Activated naive CD8-positive, alpha-beta T cell treated with anti-CD3 and anti-CD28 coated beads for 36 hours (primary cell): ENCODE measurements at places on chromosomes 6 and 20.
A peak's percentile ranks its signal among the peaks of the same experiment; 100 is the strongest.

DNA sequence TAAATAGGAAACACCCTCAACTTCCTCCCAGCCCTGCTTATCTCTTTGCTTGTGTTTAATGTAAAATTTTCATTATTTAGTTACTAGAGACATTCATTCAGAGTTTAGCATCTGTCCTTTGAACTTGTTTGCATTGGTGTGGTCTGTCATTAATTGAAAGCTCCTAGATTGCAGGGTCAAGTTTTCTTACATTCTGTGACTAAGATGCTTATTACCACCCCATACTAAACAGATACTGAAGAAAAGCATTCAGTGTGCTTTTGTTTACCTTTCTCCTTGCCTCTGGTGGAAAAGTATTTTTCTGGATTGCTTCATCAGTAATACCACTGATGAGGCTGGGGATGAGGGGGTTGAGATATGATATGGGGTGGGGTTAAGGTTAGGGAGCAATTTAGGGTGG, 199.0 kb downstream of the SAMD5 start:
- no peak for DNase-seq

GRCh38 chr20:1397710-1398109, 4.9 kb upstream of the FKBP1A start:
- no peak for DNase-seq

DNA sequence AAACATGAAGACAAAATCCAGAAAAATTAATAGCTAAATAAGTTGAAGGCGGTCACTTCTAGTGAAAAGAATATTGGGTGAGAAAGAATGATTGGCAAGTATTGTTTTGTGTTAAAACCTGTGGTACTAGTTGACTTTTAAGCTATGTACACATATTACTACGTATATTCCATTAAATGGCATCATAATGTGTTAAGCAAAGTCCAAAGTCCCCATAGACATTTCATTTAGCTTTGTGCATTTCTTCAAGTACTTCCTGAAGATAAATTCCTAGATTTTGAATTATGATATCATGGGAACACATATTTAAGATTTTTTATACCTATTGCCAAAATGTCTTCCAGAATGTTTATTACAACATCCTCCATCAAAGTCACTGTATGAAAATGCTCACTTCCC, 272.7 kb upstream of the IRAK1BP1 start:
- DNase-seq = no peak

DNA sequence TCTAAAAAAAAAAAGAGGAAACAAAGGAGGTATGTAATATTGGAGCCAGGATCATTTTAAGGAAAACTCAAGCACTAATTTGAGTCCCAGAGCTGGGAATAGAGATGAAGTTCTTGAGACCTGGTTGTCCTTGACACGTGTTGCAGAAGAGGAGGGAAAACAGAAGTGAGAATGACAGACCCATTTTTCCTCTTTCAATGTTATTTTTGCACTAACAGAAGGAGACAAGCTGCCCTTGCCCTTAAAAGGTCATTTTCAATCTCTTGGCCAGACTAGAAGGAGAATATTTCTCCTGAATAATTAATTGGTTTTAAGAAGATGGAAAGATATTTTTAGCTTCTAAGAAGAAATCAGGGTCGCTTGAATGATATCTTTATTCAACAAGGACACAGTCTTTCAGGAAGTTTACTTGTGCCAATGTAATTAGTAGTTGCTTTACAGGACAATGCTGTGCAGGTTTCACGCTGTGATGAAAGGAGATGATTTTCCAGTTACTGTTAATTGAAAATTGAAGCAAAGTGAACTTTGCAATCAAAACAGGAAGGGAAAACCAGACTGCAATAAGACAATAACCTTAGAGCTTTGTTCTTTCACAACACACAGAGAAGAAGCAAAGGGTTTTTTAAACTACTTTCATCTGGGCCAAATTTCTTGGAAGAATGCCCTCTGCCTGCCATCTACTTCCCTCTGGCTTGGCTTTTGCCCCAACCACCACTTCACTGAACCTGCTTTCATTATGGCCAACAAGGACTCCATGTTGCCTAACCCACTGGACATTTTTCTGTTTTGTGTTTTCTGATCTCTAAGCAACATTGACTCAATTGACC, 107.8 kb upstream of the SHLD1 start:
- no peak for DNase-seq

GRCh38 chr20:3690413-3690812, 8.6 kb upstream of the ADAM33 start:
- DNase-seq = no peak

DNA sequence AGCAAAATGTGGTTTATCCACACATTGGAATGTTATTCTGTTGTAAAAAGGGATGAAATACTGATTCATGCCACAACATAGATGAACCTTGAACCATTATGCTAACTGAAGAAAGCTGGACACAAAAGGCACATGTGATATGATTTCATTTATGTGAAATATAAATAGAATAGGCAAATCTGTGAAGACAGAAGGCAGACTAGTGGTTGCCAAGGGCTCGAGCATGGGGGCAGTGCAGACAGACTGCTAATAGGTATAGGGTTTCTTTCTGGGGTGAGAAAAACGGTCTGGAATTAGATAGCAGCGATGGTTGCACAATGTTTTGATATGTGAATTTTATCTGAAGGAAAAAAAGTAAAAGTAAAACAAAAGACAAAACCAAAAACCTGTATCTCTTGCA, 54.6 kb upstream of the FNDC1 start:
- no peak for DNase-seq

GRCh38 chr6:44373787-44374186, 13.7 kb upstream of the CDC5L start:
- DNase-seq = no peak

- peak; percentile 63 for DNase-seq
Observed at GRCh38 chr6:34182751-34183531, 37.1 kb upstream of the GRM4 start.

DNA sequence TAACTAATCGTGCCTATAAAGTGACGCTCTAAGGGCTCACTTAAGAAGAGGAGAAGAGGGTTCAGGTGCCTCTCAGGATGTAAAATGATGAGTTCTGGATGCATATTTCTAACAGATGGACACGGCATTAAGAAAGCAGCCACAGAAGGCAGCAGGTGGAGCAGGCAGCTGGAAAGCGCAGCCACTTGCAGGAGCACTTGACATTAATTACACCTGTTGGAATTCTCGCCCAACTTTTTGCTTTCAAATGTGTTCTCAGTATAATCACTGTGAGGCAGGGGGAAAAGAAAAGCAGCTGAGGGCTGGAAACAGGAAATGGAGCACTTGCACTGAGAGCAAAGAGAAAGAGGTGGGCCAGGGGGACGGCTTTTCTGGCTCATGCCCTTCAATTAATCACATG, 164.2 kb downstream of the NKAIN2 start:
- DNase-seq = no peak

DNA sequence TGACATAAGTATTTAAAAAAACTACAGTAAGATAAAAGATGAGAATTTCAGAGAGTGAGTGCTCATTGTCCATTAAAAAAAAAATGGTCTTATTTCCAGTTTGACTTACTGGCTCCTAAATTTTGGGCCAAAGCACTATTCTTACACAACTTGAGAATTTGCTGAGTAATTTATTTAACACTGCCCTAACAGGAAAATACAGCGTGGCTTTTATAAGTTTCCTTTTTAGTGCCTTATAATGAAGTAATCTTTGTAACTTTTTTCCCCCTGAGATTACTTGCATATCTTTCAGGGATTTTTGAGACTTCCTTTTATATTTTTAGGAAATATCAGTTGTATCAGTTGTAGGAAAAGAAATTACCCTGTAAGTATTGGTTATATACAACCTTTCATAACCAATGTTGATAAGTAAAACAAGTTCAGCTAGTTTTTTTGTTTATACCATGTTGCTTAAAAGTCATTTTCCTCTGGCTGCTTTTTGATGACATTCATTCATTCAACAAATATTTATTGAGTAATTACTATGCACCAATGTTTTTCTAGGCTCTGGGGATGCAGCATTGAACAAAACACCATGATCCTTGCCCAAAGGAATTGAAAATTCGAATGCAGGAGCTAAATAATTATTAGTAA, 106.4 kb upstream of the SGK1 start:
- no peak for DNase-seq
